Suppressor macrophage treated with lipopolysaccharide for 4 hours (primary cell): ENCODE measurements at places on chromosomes 3 and 15.

DNA sequence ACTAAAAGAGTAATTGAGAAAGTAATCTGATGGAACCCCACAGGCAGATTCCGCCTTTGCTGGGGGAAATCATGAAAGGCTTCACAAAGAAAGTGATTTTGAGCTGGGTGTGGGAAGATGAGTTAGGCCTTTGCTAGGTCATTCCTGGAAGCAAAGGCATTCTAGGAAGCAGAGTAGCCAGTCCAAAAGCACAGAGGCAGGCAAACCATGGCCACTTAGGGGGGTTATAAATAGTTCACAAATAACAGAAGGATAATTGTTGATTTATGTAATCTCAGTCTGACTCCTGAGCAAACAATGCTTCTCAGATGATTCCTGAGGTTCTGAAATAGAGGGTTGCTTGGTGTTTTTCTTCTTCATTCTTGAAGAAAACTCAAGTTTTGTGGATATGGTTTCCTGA lies 576.3 kb downstream of the NTRK3 start:
- DNase-seq: no peak

GRCh38 chr15:68440136-68440535 lies 8.2 kb upstream of the ITGA11 start:
- DNase-seq: no peak

- no peak for DNase-seq
These were observed 11.2 kb upstream of the TMEM212 start for GRCh38 chr3:171831936-171832335.

DNA sequence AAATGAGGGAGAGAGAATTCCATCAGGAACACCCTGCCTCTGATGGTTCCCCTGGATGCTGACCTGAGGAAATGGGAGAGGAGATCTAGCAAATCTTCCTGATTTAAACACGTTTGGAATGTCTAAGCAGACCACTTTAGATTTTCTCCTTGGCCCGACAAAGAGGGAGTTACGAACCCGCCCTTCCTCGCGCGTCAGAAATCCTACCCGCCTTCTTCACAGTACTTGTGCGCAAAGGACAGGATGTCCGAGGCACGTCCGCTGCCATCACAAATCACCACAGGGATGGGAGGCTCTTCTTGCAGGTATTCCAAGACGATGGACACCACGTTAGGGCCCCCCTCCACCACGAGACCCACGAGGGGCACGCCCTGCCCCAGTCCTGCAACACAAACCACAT lies 38.6 kb downstream of the TRPM1 start:
- DNase-seq: no peak

- DNase-seq: no peak
These were observed 43.9 kb downstream of the BHLHE40 start for GRCh38 chr3:5022966-5023776.

DNA sequence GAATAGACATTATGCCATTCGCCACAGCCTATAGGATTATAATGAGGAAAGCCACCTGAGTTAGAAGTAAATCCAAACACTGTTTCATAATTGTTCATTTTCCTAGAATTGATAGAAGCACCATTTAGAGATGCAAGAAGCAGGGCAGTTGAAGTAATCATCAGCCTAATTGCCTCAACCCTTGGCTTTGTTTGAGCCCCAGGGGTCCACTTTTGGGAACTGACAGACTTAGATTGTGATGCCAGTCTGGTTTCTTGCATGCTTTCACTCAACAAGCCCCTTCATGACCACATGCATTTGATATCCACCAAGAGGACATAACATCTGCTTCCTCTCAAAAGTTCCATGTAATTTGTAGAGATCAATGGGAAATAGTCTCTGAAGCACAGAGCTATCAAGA lies 97.2 kb upstream of the COL8A1 start:
- DNase-seq: no peak

DNA sequence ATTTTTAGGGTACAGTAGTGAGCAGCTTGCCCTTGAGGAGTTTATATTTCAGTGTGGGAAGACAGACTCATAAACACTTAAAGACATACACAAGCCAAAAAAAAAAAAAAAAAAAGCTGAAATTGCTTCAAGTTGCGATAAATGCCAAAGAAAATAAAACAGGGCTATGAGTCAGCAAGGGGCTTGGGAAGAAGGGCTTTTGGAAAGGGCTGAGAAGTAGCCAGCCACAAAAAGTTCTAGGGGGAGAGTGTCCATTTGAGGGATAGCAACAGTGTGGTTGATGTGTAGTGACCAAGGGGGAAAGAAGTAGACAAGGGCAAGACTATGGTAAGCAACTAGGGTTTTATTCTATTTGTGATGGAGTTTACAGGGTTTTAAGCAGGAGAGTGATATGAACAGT lies 185.5 kb downstream of the ADAMTS9 start:
- no peak for DNase-seq

DNA sequence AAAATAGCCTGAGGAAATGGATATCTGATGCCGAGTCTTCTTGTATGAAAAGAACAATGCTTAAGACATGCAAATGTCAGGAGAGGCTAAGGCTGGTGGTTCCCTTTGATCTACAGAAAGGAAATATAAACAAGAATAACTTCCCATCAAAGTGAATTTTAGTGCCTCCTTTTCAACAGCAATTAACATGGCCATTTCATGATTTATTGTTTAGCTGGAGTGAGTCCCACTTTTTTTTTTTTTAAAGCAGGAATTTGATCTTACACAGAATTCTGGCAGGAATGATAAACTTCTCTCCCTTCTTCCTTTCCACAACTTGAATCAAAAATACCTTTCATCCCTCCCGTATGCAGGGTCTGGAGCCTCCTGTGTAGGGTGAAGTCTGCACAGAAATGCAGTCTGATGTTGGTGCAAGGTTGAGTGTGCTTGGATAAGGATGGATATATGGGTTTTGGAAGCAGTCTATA lies 287.0 kb downstream of the MEX3B start:
- DNase-seq: no peak

DNA sequence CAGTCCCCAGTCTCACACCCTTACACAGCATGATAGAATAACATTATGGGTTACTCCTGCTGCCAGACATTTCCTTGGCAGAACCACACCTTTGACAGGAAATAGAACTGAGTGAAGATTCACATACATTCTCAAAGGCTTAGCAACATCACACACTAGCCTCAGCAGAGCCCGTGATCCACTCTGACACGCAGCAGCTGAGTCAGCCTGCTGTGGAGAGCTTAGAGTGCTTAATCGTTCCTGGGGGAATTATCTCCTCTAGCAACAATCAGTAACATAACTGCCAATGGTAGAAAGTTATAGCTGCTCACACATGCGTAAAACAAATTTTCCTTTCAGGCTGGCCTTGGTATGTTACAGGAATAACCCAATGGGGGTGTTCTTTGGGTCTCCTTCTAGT lies 382.1 kb downstream of the GAP43 start:
- no peak for DNase-seq

DNA sequence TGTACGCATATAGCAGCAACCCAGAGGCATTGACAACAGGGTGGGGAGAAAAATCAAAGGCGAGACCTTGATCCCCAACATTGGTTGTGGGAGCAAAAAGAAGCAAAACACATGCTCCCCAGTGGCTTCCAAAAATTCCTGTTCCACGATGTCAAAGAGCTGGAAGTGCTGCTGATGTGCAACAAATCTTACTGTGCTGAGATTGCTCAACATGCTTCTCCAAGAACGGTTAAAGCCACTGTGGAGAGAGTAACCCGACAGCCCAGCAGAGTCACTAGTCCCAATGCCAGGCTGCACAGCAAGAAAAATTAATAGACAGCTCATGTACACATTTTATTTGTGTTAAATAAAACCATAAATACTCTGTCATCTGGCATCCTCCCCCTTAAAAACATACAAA lies 179.9 kb upstream of the PFN2 start:
- no peak for DNase-seq

GRCh38 chr3:112170046-112170445 lies 37.0 kb upstream of the GCSAM start:
- no peak for DNase-seq

DNA sequence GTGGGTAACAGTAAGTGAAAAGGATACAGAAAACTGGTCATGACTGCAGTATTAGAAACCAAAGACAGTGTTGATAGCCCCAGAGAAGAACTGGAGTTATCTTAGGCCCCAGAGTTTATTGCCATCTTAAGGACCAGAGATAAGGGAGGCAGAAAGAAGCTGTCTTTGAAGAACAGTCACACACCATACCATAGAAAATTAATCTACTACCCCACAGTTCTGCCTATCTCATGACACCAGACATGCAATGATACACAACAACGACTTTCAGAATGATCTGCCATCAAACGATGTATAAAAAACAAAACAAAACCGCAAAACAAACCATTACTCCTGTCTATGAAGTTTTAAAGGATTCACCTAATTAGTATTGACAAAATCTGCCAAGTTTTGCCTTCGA lies 9.6 kb downstream of the CPOX start:
- DNase-seq: no peak

DNA sequence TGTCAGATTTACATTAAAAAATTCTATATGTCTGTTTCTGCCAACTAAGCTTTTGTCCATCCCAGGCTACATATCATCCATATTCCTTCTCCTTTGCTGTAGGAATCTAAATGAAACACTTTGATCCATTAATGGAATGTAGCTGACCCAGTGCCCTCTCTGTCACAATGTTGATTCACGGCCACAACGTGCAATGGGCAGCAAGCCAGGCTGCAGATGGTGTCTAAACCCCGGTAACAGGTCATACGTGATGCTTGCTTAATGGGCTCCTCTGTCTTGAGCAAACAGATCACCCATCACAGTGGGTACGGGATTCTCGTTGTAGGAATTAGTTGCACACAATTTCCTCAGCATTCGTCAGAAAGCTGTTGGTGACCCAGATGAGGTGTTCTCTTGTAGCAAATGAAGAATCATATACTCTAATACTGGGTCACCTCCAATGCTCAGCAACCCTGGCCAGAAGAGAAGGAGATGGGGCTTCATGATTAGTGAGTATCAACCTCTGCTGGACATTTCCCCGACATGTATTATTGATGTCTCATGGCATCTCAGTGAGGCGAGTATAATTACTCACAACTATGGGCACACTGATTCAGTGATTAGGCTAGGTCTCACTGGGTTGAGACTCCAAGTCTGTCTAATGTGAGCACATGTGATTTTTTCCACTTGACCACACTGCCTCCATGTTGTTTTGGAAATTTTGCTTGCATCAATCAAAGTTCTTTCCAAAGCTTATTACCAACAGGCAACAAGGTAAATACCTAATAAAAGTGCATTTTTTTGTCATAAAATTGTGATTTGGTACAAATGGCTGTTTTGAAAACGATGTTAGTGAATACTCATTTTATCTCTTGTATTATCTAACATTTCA lies 12.9 kb upstream of the DCBLD2 start:
- DNase-seq: no peak

- DNase-seq: peak; percentile 70
These were observed 10.8 kb downstream of the FOXL2 start for GRCh38 chr3:138935863-138936740.

GRCh38 chr3:146507331-146508120 lies 36.9 kb downstream of the PLSCR1 start:
- no peak for DNase-seq

DNA sequence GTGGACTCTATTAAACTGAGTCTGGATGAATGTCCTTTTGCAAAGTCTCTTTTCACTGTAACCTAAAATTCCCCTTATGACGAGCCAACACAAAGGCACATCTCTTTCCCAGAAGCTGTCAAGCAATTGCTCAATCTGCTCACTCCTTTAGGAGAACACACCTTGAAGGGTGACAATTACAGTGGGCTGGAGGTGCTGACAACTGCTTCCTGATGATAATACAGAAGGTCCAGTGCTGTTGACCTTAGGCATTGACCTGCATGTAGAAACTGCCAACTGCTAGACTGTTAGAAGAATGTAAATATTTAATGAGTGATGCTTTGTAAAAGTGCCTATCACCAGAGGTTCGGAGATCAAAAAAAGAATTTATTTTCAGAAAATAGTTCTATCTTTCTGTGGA lies 757.7 kb downstream of the GRM7 start:
- no peak for DNase-seq

- DNase-seq: no peak
These were observed 66.9 kb upstream of the SLC6A1 start for GRCh38 chr3:10925436-10926255.

DNA sequence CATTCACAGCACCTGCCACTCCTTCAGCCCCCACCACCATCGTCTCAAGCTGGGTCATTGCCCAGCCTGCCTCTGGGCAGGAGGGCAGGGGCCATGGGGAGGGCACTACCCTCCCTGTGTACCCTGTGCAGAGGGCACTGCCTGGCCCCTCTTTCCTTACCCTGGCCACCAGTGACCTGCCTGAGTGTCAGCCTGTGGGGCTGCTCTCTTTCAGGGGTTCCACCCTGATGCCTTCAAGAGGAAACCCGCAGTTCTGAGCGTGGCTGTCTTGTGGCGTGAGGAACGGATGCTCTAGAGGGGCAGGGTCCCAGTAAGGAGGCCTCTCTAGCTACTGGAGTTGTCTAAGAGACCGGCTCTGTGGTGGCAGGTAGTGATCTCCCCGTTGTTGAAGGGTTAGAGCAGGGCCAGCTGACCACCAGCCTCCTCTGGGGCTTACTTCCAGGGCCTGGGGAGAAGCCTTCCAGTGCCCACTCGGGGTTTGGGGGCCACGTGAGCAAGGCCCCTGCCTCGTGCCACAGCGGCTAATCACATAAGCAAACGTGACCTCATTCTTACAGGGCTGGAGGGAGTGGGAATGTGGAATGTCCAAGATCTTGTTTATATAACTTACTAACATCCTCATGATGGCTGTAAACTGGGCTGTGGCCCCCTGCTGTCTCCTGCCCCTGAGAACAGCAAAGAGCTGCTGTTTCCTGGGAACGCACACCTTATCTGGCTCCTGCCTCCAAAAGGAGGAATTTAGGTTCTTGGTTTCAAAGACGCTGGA lies 31.4 kb upstream of the SEC13 start:
- DNase-seq: no peak

DNA sequence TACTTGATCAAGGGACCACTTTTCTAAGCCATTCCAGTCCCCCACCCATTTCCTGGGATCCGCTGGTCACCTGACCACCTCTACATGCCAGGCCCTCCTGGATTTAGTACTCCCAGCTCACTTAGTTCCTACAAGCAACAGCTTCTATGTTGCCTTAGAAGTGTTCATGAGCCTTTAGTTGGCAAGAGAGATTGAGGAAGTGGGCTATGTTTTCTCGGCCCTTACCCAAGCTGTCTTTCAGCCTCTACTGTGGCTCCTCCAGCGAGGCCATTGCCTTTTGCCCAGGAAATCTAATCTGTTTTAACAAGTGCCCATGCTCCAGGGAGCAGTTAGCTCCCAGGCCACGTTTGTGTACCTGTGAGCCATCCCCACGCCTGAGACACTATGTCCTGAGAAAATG lies 4.5 kb upstream of the PRKAR2A start:
- no peak for DNase-seq

DNA sequence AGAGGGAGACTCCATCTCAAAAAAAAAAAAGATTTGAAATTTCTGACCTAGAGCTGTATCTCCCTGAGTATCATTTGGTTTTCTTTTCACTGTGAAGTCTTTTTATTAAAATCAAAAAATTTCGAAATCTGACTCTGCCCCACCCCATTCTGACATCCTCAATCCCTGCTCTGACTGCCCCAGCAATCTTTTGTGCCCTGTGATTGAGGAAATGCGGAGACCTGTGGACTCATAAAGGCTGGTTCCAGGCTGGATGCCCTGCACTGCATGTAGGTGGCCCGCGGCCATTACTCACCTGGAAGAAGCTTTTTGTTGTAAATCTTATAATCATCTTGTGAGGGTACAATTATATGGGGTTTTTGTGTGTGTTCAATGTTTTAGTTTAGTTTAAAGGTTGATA lies 147.3 kb upstream of the SEMA6D start:
- DNase-seq: no peak
